ENCODE measurements at places on chromosomes 4 and X.

- no peak for DNase-seq
Measured at GRCh38 chr4:121270389-121270788, 106.3 kb upstream of the TNIP3 start.

- no peak for DNase-seq
Measured at GRCh38 chr4:122695226-122695625, 37.3 kb upstream of the BBS12 start.

DNA sequence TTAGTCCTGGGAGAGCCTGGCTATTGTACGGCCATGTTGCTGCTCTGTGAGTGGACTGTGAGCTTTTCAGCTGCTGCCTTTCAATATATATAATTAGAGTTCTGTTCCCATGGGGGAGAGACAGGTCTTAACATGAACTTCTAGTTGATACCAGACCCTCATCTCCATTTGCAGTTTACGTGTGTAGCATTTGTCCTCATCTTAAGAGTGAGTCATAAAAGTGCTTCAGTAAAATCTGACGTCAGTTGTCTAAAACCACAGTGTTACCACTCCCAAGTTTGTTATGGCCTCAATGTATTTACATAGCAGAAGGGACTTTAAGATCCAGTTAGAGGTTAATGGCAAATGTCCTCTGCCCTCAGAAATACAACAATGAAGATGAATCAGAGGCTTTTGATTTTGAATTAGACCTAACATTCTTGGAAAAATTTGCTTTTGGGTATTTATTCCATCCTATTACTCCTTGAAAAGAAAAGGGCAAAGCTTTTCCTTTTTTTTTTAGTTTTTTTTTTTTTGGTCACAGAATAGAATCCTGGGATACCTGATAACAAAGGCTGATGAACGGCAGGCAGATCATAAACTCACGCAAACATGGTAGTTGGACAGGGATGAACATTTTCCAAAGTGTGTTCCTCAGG, 38.6 kb downstream of the PHOX2B start:
- DNase-seq: no peak

DNA sequence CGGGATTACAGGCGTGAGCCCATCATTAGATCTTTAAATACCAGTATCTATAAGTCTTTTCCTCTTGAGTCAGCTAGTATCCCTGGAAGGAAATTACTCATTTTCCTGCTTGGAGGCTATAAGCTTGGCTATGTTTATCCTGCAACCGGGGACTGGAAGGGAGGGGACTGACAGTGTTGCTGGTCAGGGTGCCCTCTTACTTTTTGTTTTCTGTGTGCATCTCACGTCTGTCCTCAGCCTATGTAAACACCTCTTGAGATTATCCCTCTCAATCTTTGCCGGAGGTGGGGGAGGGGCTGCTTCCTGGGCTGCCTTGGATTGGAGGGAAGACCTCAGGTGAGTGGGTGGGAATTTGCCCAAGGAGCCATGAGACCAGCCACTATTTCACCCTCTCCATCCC, 37.0 kb downstream of the HTT start:
- DNase-seq: no peak

DNA sequence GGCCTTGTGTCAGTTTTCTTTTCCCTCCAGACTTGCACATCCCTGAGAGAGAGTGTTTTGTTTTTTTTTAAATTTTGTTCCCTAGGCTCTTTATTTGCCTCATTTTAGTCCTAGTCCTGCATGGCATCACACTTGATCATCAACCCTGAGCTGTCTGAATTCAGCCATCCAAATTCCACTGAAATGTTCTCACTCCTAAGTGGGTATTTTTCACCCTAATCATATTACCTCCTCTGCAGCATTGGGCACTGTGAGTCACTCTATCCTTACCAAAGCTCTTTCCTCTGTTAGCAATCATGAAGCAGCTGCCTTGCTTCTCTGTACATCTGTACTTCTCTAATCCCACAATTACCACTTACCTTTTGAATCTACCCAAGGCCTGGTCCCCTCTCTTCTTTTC, 356.6 kb upstream of the MAGEB2 start:
- no peak for DNase-seq

GRCh38 chr4:4890574-4891255, 31.2 kb downstream of the MSX1 start:
- DNase-seq: no peak

- DNase-seq: no peak
Measured at GRCh38 chr4:5711479-5712184, 631 bp downstream of the EVC start.

DNA sequence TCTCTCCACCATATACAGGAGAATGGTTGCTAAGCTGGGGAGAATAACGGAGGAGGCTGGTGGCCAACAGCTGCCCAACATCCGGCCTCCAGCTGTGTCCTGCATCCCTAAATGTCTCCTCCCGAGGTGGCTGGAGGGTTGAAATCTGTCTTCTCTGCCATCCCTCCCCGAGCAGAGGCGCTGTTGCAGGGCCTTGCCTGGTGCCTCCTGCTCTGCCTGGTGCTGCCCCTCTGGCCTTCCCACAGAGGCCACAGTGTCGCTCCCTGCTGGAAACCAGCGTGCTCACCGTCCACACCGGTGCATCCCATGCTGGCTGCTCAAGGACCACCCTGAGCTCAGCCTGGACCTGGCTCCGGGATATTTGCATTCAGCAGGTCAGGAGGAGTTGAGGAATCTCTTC, 115.2 kb downstream of the ENPP6 start:
- DNase-seq: no peak

DNA sequence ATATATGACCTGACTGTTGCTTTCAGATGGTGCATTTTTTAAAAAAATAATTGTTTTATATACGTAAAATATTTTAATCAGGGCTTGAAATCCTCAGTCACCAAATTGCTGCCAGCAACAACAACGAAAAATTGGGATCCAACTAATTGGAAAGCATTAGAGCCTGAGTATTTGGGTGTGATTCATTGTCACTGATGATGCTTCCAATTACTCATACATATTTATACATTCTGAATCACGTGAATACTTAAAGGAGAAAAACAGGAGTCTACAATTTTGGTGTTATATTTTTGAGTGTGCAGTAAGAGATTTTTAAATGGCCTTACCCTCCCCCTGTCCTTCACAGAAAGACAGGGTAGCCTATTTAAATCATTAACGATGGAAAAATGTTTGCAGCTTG, 765.6 kb upstream of the TENM3 start:
- DNase-seq: no peak

DNA sequence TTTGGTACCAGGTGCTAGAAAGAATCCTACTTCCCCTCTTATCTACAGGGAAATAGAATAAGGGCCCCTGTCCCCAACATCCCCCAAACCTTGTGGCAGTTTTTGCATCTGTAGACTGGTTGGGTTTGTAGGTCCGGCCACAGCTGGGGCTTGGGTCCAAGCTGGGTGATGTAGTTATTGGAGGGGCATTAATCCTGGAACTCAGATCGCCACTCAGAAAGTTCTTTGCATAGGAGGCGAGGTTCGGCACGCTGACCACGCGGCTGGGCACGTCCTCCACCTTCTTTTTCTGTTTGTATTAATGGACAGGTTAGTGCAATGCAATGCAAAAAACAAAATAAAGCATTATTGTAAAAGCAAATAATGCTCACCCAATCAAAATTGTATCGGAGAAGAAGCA, 19.2 kb downstream of the MED28 start:
- no peak for DNase-seq

DNA sequence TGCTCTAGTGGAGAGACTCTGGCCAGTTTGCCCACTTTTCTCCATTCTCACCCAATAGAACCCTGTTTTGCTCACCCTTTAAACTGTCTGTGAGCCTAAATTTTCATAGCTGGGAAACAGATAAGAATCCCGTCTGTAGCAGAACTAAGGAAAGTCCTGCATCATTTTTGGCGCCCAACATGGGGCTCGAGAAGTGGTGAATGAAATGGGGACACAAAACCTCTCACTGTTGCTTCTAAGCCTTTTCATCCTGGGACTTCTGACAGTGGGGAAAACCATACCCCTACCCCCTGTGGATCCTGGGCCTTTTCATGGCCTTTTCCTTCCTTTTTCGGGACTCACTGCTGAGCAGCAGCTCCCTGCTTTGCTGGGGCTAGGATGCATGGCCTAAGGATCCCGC, 189.9 kb downstream of the INPP4B start:
- no peak for DNase-seq

GRCh38 chr4:16573206-16573605, 325.2 kb downstream of the LDB2 start:
- no peak for DNase-seq

DNA sequence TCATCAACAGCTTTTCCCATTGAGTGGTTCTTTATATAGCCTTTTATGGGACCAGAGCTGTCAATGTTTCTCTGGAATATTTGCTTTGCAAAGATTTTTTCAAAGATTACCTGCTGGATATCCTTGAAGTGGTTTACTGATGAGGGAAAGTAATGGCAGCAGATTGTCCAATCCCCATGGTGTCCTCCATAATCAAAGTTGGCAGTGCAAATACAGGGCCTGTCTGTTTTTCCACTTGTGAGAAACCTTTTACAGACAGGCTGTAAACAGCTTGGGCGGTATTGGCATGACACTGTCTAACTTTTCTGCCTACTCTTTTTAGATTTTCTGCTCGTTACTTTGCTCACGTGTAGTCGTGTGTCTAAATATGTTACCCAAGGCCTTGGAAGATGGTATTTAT, 641.9 kb upstream of the NR3C2 start:
- DNase-seq: no peak

DNA sequence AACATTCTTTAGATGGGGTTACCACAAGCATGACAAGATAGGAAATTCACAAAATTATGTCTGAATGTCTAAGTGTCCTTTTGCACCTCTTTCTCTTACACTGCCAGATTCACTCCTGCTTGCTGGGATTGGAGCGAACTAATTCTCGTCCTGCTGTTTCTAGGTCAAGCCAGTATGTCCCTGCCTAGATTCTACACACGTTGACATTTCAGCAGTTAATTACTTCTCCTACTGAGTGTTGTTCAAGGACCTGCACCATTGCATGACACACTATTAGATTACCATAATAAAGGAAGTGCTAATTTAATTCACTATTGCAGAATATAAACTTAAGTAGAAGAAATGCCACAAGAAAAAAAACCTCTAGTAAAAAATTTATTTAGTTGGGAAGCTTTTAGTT, 1911.7 kb downstream of the PCDH7 start:
- no peak for DNase-seq

DNA sequence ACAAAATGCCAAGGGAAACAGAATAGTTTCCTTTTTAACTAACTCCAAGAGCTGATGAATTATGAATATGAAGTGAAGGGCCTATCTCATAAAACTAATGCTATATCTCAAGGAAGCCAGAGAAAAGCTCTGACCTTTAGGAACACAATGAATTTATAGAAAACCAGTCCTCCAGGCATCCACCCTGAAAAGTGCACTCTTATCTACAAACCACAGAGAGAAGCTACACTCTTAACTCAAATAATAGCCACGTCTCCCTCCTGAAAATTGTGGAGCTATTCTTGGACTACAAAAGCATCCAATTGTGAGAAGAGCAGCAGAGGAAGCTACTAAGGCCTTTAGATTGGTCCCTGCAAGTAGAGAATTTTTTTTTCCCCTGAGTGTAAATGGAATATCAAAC, 253.9 kb downstream of the IL15 start:
- DNase-seq: no peak

- DNase-seq: no peak
Measured at GRCh38 chr4:17166954-17167353, 268.5 kb upstream of the LDB2 start.

- DNase-seq: peak; percentile 11
Measured at GRCh38 chr4:101205916-101206315, 141.4 kb downstream of the PPP3CA start.

DNA sequence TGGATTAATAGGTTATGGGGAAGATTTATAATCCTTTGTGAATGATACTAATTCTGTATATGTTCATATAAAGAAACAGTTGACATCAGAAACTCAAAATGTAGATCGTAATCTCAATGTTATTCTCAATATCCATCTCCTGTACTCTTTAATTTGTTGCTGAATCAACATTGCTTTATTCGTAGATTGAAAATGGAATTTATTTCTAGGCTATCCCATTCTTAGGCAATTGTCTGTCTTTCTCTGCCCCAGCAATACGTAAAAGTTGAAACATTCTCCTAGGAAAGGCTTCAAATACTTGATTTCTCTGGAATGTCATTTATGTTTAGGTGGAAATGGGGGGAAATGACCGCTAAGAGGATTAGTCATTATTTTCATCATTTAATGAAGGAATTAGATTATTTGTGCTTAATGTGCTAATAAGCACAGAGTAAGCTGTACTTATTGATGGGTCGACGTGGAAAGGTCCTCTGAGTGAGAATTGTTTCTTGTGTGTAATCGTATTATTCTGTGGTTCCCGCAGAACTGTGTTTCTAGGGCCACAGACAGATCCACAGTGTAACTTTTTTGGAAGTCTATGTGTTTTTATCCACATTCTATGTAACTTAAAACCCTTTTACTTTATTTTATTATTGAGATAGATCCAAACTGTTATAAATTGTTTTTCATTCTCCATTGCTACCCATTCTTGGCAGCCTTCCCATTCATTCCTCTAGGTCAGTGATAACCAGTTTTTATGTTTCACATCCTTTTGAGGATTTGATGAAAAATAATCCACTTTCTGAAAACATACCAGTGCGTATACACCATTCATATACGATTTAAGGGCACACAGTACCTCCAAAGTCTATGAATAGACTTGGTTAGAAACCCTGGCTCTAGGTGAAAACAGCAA, 262.9 kb downstream of the ARHGAP10 start:
- DNase-seq: no peak

DNA sequence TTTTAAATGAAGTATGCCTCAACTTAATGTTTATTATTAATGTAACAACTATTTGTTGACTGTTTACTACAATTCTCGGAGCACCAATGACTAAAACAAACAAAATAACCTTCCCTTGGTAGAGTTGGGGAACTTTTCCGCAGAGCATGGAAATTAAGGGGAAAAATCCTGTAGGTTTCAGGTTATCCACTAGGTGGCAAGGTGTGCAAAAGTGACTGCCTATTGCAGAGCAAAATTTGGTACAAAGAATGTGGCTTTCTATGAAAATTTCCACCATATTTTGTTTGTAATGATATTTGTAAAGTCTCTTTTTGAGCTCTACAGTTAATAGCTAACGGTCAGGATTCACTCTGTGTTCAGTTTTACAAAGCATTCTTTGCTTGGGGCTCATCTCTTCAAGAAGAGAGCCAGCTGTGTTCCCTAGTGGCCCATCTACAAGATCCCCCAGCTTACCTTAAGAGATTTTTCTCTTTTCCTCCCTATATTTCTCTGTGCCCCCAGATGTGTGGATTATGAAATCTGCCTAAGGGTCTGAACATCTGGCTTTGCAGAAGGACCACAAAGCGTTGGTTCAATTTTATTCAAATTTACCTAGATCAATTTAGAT, 61.1 kb downstream of the FBXO8 start:
- peak; percentile 28 for DNase-seq

GRCh38 chrX:115177932-115178331, 11.3 kb upstream of the RBMXL3 start:
- no peak for DNase-seq

DNA sequence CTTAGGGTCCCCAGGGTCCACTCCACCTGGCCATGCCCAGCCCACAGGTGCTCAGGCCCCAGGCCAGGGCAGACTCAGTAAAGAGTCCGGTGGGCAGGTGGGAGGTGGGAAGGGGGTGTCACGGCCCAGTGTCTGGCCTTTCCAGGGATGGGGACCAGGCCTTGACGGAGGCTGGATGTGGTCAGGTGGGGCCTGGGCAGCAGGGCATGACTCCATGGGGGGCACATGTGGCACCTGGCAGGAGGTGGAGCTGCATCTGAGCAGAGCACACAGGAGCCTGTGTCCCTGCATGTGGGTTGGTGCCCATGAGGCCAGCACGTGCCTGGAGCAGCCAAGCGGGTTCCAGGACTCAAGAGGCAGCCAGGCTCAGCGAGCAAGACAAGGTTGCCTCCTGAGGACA, 132.9 kb downstream of the FAM53A start:
- no peak for DNase-seq

Measured in GM13976 (cell line).